Breast epithelium (tissue), 4 donors: ENCODE measurements at places on chromosomes 4 and X.

DNA sequence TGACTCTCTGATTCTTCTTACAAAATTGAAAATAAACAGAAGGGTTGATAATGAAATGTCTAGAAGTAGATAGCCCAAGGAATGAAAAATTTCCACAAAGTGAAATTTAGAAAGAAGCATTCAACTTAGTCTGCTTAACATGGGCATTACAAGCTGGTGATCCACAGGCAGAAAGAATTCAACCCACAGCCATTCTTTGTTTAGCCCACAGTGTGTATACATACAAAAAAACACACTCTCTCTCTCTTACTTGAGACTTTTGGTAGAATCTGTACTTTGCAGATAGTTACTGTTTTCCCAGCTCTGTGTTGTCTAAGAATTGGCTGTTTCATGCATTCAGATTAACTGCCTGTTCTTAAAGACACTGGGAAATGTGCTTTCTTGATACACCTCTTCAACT lies 159.8 kb downstream of the SLC4A4 start:
- H3K4me1 ChIP-seq, result no peaks in the 10 kb centered on the region
- H3K4me3 ChIP-seq, result no peak overlapping the region
- no peak for DNase-seq
- H3K27me3 ChIP-seq, result no peaks in the 10 kb centered on the region

DNA sequence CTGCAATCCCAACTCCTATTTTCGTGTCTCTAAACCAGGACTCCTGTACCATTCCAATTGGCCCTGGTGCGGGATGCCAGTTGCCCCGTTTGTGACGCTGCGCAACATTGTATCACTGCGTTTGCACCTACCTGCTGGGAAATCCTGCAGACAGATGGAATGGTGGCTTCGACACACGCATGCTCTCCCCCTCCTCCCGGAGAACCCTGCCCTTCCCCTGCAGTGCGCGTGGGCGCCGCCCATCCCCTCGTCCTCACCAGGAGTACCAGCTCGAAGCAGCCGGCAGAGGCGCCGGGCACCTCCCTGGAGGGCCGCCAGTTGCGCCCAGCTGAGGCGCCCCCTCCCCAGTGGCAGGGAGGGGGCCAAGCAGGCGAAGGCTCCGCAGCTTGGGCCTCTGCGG lies 1.4 kb downstream of the DGKK start:
- no peaks in the 10 kb centered on the region for H3K36me3 ChIP-seq
- no peaks in the 10 kb centered on the region for H3K4me1 ChIP-seq
- H3K27me3 ChIP-seq, result peaks cover 2% of the 10 kb centered on the region
- H3K27ac ChIP-seq, result no peak overlapping the region
- H3K4me3 ChIP-seq, result no peak overlapping the region

DNA sequence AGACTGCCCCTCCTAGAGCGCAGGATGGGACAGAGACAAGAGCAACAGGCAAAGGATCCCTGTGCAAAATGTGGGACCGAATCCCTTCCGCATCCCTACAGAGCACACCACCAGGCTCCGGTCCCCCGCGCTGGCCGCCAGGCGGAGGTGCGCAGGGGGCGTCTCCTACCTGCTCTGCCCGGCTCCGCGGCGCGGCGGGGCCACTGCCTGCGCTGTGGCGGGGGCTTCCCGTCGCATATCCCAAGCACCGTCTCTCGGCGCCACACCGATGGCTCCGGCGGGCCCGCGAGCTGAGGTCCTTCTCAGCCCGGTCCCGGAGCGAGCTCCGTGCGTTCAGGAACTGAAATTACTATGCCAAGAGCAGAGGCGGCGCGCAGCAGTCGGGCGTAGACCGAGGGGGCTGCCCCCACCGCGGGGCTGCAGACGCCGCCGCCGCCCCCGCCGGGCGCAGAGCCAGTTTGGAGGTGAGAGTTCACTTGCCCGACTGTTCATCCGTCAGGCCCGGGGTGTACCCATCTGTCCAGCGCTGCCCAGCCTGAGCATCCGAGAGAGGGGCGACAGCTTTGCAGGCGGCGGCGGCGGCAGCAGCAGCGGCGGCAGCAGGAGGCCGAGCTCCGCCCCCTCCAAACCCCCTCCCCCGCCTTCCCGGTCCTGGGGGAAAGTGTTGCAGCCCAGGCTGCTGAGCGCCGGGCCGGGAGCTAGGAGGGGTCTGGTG lies at the start of gene GPRIN3:
Gene GPRIN3 (minus strand): TSS at position 355 of the 715 bp plus-strand sequence. CDS start 57,690 bp downstream, outside the sequence.
- peak within 1 kb of the TSS; percentile 56 for H3K27ac ChIP-seq
- no peaks in the 10 kb centered on the region for H3K4me1 ChIP-seq
- H3K4me3 ChIP-seq, result peak within 1 kb of the TSS; percentile 83
- no peak for DNase-seq
- no peaks in the 10 kb centered on the region for H3K27me3 ChIP-seq
- no peaks in the 10 kb centered on the region for H3K36me3 ChIP-seq

- no peak overlapping the region for H3K27ac ChIP-seq
- H3K4me1 ChIP-seq, result no peaks in the 10 kb centered on the region
These were observed 261.8 kb downstream of the KLHL13 start for GRCh38 chrX:117854806-117855205.

DNA sequence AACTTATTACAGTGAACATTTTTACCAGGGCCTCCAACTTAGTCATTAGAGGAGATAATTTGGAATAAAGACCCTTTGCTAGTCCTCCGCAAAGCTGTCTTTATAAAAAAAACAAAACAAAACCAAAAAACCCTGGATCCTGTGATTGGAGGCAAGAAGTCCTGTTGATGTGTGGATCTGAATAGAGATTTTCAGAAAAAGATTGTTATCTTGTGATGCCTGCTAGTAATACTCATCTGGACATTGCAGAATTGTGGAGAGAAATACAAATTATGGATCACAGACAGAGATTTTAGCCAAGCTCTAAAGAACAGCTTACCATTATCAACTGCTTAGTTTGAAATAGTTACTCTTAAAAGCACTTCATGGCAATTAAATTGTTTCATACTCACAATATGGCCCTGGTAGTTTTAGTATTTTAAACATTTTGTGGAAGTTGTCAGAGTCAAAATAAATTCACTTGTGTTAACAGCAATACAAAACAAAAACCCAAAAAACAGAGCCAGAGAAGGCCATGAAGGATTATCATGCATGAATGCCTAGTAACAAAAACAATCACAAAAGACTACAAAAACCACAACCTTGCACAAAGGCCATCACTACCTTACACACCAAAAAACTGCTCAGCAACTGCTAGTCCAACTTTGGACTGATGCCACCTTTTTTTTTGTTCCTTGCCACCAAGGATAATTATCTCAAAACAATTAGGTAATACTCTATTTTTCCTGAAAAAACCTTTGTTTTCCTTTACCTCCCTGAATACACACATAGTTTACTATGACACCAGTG lies 514.5 kb upstream of the SLIT2 start:
- no peaks in the 10 kb centered on the region for H3K4me1 ChIP-seq
- no peaks in the 10 kb centered on the region for H3K27me3 ChIP-seq
- H3K36me3 ChIP-seq, result no peaks in the 10 kb centered on the region
- no peak overlapping the region for H3K4me3 ChIP-seq
- H3K27ac ChIP-seq, result no peak overlapping the region

DNA sequence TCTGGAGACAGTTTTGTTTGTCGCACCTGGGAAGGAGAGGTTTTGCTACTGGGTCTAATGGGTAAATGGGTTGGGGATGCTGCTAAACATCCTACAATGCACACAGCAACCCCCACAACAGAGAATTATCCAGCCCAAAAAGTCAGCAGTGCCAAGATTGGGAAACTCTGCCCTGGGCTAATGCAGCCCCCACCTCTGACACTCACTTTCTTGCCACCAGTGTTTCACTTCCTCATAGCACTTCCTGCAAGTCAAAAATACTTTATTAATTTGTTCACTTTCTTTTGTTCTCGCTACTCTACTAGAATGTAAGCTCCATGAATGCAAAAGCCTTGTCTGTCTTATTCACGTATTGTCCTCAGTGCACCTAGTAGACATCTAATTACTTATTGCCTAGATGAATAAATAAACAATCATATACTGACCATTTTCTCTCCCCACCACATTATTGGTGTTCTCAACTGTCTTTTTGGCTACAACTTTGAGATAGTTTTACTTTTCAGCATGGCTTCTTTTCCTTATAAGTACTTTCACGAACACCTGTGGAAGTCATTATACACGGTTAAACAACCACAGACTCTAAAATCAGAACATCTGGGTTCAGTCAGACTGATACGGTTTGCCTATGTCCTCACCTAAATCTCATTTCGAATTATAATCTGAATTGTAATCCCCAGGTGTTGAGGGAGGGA lies 82.0 kb upstream of the PITX2 start:
- no peak overlapping the region for H3K27ac ChIP-seq
- no peaks in the 10 kb centered on the region for H3K4me1 ChIP-seq
- no peaks in the 10 kb centered on the region for H3K36me3 ChIP-seq

GRCh38 chrX:51889851-51890250 lies 3.6 kb upstream of the MAGED1 start:
- no peak overlapping the region for H3K4me3 ChIP-seq
- DNase-seq, result no peak
- no peak overlapping the region for H3K27ac ChIP-seq
- no peaks in the 10 kb centered on the region for H3K27me3 ChIP-seq

DNA sequence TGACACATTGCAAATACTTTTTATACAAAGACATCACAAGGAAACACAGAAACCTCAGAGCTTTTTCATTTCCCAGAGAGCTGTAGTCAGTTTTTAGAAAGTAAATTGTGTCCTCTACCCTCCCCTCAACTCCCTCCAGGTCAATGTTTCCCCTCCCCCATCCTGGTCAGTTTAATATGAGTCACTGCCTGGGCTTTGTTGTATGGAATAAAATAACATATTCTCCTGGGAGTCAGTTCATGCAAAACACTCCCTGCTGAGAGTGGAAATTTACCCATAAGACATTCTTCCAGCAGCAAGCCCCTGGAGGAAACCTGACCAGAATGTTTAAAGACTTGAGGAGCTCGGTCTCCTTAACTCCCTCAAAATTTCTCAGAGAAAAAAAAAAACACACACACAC lies 270.1 kb upstream of the LDB2 start:
- no peaks in the 10 kb centered on the region for H3K27me3 ChIP-seq
- H3K36me3 ChIP-seq, result no peaks in the 10 kb centered on the region
- H3K27ac ChIP-seq, result no peak overlapping the region
- DNase-seq, result no peak
- H3K4me1 ChIP-seq, result no peaks in the 10 kb centered on the region

GRCh38 chr4:152633118-152633517 lies 46.7 kb downstream of the TMEM154 start:
- DNase-seq, result no peak
- H3K27ac ChIP-seq, result peak overlapping the region; percentile 48
- no peaks in the 10 kb centered on the region for H3K27me3 ChIP-seq
- H3K4me3 ChIP-seq, result no peak overlapping the region
- H3K36me3 ChIP-seq, result no peaks in the 10 kb centered on the region

GRCh38 chrX:125757794-125758564 lies 408.1 kb downstream of the DCAF12L2 start:
- no peak overlapping the region for H3K4me3 ChIP-seq
- DNase-seq, result no peak
- H3K27me3 ChIP-seq, result no peaks in the 10 kb centered on the region
- no peak overlapping the region for H3K27ac ChIP-seq
- H3K4me1 ChIP-seq, result no peaks in the 10 kb centered on the region
- no peaks in the 10 kb centered on the region for H3K36me3 ChIP-seq

DNA sequence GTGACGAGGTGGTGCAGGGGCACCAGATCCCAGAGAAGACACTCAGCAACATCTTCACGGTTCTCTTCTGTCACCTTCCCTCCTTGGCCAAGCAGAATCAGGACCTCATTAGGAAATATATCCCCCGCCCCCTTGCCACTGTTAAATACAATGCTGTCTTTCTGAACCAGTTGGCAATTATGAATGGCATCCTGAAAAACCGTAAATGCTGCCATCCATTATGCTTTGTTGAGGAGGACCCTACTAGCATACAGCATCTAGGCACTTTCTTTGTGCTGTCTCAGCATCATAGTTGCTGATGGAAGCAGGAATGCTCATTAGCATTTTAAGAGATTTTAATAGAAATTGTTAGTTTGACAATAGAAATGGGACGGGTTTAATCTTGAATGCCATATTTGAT lies 138.5 kb downstream of the DCLK2 start:
- no peak overlapping the region for H3K4me3 ChIP-seq
- H3K4me1 ChIP-seq, result no peaks in the 10 kb centered on the region
- no peaks in the 10 kb centered on the region for H3K36me3 ChIP-seq
- H3K27me3 ChIP-seq, result no peaks in the 10 kb centered on the region
- DNase-seq, result no peak
